Bladder microvascular endothelial cell (primary cell): ENCODE measurements at places on chromosomes 2 and 18. TPM values are rescaled to one million over a fixed set of nuclear protein-coding genes. Genes with fewer than 3 reads are reported as not detected.

The SIX2 gene
- total RNA-seq: under 0.01 TPM in 1 of 2 replicates, not detected in the other

The ABCG5 gene
- total RNA-seq: not detected in 2 replicates

The MGAT4A gene
- total RNA-seq: 23.8 and 25.7 TPM in 2 replicates

The MC4R gene
- total RNA-seq: not detected in 2 replicates
